ENCODE measurements at places on chromosomes 5 and 9. TPM values are rescaled to one million over a fixed set of nuclear protein-coding genes. Genes with fewer than 3 reads are reported as not detected.

Gene ANKRD34B
- total RNA-seq = 0.30 TPM

Gene ARID3C
- total RNA-seq = not detected

DNA sequence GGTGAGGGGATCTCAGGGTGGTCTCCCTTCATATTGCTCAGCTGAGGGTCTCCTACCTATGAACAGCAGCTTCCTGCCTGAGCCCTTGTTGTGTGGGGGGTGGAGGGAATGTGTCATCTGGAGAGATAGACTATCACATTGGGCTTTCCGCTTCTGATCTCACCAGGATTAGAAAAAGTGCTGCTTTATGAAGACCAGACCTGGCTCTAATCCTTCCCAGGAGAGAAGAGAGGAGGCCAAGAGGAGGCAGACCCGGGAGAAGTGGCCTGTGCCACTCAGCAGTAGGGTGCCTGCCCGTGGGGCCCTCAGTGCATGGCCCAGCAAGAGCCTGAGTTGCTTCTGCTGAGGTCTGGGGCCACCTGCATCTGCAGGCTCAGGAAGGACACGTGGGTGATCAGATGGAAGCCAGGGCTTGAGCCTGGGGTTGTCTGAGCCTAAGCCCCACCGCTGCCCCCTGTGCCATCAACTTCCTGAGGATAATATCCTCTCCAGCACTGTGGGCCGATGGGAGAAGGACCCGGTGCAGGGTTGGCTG, 22.1 kb upstream of the COL5A1 start:
- H3K27me3 ChIP-seq = peaks cover 5% of the 10 kb centered on the region
- peak; percentile 29 for DNase-seq
- H3K4me1 ChIP-seq = no peaks in the 10 kb centered on the region
- H3K4me3 ChIP-seq = no peak overlapping the region
- H3K27ac ChIP-seq = no peak overlapping the region
- no peaks in the 10 kb centered on the region for H3K36me3 ChIP-seq

DNA sequence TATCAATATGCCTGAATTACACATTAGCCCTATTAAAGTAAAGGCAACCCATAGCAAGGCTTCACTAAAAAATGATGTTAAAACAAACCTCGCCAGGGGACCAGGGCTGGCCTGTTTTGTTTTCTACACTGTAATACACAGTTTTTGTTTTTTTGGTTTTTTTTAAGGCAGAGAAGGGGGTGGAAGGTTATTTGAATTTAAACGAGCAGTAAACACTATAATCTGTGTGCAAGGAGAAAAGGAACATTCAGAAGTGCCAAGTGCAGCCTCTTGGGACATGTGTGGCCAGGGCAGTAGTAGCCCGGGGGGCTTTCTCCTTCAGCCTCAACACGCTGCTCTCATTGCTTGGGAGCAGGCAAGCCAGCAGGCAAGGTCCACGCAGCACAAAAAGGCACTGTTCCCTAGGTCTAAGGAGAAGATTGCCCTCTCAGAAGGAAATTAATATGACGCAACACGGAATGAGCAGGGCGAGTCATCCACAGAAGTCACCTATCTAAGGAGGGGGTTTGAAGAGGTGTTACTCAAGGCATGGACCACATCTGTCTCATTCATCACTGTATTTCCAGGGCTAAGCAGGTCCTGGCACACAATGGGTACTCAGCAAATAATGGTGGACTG, 16.2 kb downstream of the SIL1 start:
- H3K27me3 ChIP-seq = no peaks in the 10 kb centered on the region
- no peak overlapping the region for H3K4me3 ChIP-seq
- no peak for DNase-seq
- H3K36me3 ChIP-seq = no peaks in the 10 kb centered on the region
- H3K27ac ChIP-seq = no peak overlapping the region
- H3K4me1 ChIP-seq = peaks cover 58% of the 10 kb centered on the region

GRCh38 chr9:15824310-15824709, 271.5 kb downstream of the CCDC171 start:
- no peaks in the 10 kb centered on the region for H3K36me3 ChIP-seq
- no peaks in the 10 kb centered on the region for H3K27me3 ChIP-seq

- H3K27me3 ChIP-seq = no peaks in the 10 kb centered on the region
- DNase-seq = no peak
- H3K36me3 ChIP-seq = peaks cover 8% of the 10 kb centered on the region
- peak overlapping the region; percentile 94 for H3K4me3 ChIP-seq
- peak overlapping the region; percentile 99 for H3K27ac ChIP-seq
- peaks cover 68% of the 10 kb centered on the region for H3K4me1 ChIP-seq
Measured at GRCh38 chr5:138542180-138542955, 668 bp downstream of the ETF1 start.

DNA sequence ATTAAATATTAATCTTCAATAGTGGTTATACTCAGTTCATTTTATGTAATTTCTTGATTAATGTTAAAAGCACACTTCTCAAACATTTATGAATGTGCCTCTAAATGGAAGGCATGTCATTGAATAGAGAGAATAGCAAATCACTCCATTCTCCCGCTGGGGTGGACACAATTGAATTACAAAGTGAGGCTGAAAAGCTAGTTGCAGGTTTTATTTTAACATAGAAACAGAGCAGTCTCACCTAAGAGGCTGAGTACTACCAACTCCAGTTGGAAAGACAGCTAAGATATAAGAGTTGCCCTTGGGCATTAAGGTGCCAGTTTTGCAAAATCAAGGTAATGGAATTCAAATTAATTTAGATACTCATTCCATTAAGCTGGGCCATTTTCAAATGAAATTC, 147.2 kb downstream of the PCSK1 start:
- H3K27ac ChIP-seq = no peak overlapping the region
- no peaks in the 10 kb centered on the region for H3K36me3 ChIP-seq
- DNase-seq = no peak
- no peak overlapping the region for H3K4me3 ChIP-seq
- H3K27me3 ChIP-seq = no peaks in the 10 kb centered on the region

- no peaks in the 10 kb centered on the region for H3K27me3 ChIP-seq
- H3K4me3 ChIP-seq = peak overlapping the region; percentile 83
- peaks cover 32% of the 10 kb centered on the region for H3K36me3 ChIP-seq
- H3K27ac ChIP-seq = peak overlapping the region; percentile 75
Measured at GRCh38 chr9:35605351-35606137, 482 bp downstream of the TESK1 start.

- H3K4me1 ChIP-seq = peaks cover 3% of the 10 kb centered on the region
- H3K27ac ChIP-seq = no peak overlapping the region
- H3K27me3 ChIP-seq = no peaks in the 10 kb centered on the region
- no peak for DNase-seq
- H3K36me3 ChIP-seq = no peaks in the 10 kb centered on the region
Measured at GRCh38 chr9:69299315-69299714, 25.7 kb upstream of the ENTREP1 start.

DNA sequence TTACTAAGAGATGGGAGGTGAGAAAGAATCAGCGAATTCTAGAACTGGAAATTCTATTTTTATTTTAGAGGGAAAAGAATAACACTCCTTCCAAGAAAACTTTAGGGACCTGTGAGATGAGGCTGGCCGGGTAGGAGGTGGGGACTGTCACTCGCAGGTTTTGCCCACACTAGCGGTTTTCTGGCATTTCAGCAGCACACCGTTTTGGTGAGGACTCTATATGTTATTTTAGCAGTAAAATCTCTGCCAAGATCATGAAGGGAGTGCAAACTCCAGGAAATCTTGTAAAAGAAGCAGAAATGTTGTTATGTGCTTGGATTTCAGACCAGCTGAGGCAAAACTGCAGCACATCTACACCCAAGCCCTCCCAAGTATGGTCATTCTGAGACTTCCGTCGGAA, 470.6 kb downstream of the PSAT1 start:
- H3K4me3 ChIP-seq = no peak overlapping the region
- no peaks in the 10 kb centered on the region for H3K36me3 ChIP-seq
- no peaks in the 10 kb centered on the region for H3K27me3 ChIP-seq
- no peak overlapping the region for H3K27ac ChIP-seq
- H3K4me1 ChIP-seq = no peaks in the 10 kb centered on the region

DNA sequence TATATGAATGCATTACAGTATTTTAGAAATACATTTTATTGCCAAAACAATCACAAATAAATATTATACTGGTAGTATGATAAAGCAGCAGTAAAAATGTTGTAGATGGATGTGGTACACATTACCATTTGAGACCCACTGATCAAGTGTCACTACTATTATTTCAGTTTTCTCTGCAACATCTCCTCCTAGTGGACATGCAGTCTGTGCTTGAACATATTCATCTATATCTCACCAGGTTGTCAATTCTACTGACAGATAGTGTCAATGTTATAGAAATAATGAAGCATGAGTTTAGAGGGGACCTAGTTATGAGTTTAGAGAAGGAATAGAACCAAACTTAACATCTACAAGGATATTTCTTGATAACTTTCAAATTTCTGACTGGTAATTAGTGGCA, 39.2 kb upstream of the ELOVL7 start:
- no peaks in the 10 kb centered on the region for H3K36me3 ChIP-seq
- H3K27ac ChIP-seq = no peak overlapping the region
- no peak for DNase-seq
- no peaks in the 10 kb centered on the region for H3K27me3 ChIP-seq
- H3K4me3 ChIP-seq = no peak overlapping the region

Gene IL13
- not detected for total RNA-seq

Gene MTX3
- total RNA-seq = 13.5 TPM

DNA sequence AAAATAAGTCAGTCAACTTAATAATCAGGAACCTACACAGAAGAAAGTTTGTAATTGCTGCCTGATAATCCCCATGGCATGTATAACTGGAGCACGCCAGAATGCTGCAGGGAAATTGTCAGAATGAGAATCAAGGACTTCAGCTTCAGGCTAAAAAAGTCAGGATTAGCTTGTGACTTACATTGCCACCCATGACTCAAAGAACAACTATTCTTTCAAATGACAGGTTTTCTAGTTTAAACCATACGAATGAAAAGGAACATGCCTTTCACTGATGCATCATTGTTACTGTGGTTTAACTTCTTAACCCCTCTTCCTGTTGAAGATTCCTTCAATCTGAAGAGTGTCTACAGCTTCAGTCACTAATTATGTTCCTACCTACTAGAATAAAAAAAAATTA, 112.4 kb downstream of the ISL1 start:
- H3K4me1 ChIP-seq = no peaks in the 10 kb centered on the region
- DNase-seq = no peak
- H3K4me3 ChIP-seq = no peak overlapping the region
- no peaks in the 10 kb centered on the region for H3K36me3 ChIP-seq

DNA sequence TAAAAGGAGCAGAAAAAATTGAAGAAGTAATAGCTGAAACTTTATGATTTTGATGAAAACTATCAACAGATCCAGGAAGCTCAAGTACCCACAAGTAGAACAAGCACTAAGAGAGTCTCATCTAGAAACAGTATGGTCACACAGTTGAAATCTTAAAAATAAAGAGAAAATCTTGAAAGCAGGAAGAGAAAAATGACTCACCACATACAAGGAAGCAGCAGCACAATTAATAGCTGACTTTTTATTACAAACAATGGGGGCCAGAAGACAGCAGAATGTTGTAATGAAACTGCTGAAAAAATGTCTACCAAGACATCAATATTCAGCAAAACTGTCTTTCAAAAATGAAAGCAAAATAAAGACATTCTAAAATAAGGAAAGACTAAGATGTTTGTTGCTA, 1108.3 kb upstream of the DMAC1 start:
- H3K4me3 ChIP-seq = no peak overlapping the region
- DNase-seq = no peak
- no peaks in the 10 kb centered on the region for H3K4me1 ChIP-seq
- H3K36me3 ChIP-seq = no peaks in the 10 kb centered on the region
- no peak overlapping the region for H3K27ac ChIP-seq
- H3K27me3 ChIP-seq = no peaks in the 10 kb centered on the region

GRCh38 chr9:37983381-37984067, 79.6 kb upstream of the SLC25A51 start:
- H3K4me3 ChIP-seq = no peak overlapping the region
- DNase-seq = no peak
- H3K27me3 ChIP-seq = no peaks in the 10 kb centered on the region

DNA sequence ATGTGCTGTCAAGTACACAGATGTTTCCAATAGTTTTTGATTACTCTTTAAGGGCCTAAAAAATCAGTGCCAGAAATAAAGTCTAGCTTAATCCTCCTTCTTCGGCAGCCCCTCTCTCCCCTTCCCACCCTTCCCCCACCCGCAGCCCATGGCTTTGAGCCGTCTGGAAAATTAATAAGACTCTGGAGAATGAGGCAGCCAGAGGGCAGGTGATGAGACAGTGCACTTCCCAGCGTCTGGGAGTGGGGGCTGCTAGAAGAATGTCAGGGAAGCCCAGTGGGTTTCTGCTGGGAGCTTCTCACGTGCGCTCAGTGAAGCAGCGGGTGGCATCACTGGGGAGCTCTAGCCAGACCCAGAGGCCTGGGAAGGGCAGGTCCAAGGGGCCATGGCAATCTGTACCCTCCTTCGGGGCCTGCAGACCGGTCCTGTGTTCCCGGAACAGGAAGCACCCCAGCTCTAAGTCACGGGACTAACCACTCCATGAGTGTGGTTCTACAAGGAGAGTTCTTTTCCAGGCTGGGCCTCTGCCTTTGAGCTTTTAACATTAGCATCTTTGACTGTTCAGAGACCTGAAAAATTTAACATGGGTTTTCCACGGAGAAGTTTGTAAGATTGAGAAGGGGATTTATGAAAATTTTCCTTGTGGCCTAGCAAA, 164.8 kb upstream of the OTULINL start:
- no peak overlapping the region for H3K4me3 ChIP-seq
- no peak overlapping the region for H3K27ac ChIP-seq
- H3K27me3 ChIP-seq = no peaks in the 10 kb centered on the region
- DNase-seq = no peak

Gene PCDHA2
- not detected for total RNA-seq

Gene SLC34A3
- not detected for total RNA-seq

GRCh38 chr5:115557667-115558387, 13.3 kb upstream of the FEM1C start:
- peak overlapping the region; percentile 48 for H3K27ac ChIP-seq
- peaks cover 18% of the 10 kb centered on the region for H3K4me1 ChIP-seq
- no peak overlapping the region for H3K4me3 ChIP-seq
- H3K27me3 ChIP-seq = no peaks in the 10 kb centered on the region

- no peak overlapping the region for H3K4me3 ChIP-seq
- H3K36me3 ChIP-seq = peaks cover 10% of the 10 kb centered on the region
- H3K27ac ChIP-seq = no peak overlapping the region
- no peaks in the 10 kb centered on the region for H3K27me3 ChIP-seq
- no peak for DNase-seq
- H3K4me1 ChIP-seq = peaks cover 47% of the 10 kb centered on the region
Measured at GRCh38 chr9:95036676-95037075, 280.8 kb downstream of the FANCC start.

- peaks cover 16% of the 10 kb centered on the region for H3K36me3 ChIP-seq
- peak overlapping the region; percentile 22 for H3K27ac ChIP-seq
- H3K4me3 ChIP-seq = no peak overlapping the region
- no peaks in the 10 kb centered on the region for H3K4me1 ChIP-seq
Measured at GRCh38 chr5:168401226-168401625, 85.0 kb upstream of the RARS1 start.

All from lower lobe of right lung (tissue), 2 donors.